ENCODE measurements at places on chromosomes 1 and 21. TPM values are rescaled to one million over a fixed set of nuclear protein-coding genes. Genes with fewer than 3 reads are reported as not detected.

DNA sequence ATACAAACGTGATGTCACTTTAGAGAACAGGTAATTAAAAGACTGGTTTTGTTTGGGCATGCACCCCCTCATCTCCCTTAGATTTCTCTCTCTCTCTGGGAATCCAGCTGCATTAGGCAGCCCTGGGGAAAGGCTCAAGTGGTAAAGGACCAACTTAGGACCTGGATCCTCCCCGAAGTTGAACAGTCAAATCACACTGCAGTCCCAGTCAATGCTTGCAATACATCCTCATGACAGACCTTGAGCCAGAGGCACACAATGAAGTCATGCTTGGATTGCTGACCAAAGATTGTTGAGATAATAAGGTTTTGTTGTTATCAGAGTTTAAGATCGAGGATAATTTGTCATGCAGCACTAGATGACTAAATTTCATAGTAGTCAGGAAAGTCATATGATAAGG is 1285.8 kb upstream of the NCAM2 start:
- no peaks in the 10 kb centered on the region for H3K4me1 ChIP-seq
- no peak for ATAC-seq
- H3K4me3 ChIP-seq, result no peak overlapping the region
- H3K36me3 ChIP-seq, result no peaks in the 10 kb centered on the region
- H3K27me3 ChIP-seq, result no peaks in the 10 kb centered on the region

DNA sequence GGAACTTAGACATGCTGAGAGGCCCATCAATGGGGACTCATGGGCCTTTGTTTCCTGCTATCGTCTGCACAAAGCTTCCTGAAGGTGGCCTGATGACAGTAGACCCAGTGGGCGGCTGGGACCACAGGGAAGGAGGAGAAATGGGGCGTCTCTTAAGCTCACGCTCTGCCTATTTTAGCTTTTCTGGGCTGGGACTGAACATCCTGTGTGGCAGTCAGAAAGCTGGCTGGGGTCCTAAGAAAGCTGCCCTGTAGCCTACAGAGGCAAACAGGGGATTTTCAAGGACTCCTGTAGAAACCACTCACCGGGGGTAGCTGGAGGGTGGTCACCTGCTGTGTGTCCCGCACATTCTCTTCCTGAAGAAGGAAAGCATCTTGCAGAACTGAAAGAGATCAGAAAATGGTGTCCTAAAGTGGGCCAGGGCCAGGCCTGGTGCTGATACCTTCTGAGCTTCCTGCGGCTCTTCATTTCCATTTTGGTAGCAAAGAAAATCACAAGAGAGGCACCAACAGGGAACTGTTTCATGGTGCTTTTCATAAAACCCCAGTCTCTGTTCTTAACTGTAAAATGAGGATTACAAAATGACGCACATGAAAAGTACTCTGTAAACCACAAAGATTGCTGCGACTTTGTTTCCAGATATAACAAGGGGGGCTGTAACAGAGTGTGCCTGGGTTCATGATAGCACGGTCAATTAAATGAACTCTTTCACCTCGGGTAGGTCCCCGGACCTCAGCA is 8.6 kb downstream of the ZNF496 start:
- H3K27ac ChIP-seq, result no peak overlapping the region
- peaks cover 5% of the 10 kb centered on the region for H3K4me1 ChIP-seq
- peak; percentile 69 for ATAC-seq
- H3K27me3 ChIP-seq, result no peaks in the 10 kb centered on the region
- H3K4me3 ChIP-seq, result peak overlapping the region; percentile 31

Gene CRABP2
- 4.4 TPM for total RNA-seq

GRCh38 chr1:234065794-234066447 is 161.4 kb downstream of the SLC35F3 start:
- no peaks in the 10 kb centered on the region for H3K36me3 ChIP-seq
- no peak overlapping the region for H3K4me3 ChIP-seq
- ATAC-seq, result peak; percentile 43
- no peak overlapping the region for H3K27ac ChIP-seq
- peaks cover 15% of the 10 kb centered on the region for H3K27me3 ChIP-seq
- H3K4me1 ChIP-seq, result no peaks in the 10 kb centered on the region

DNA sequence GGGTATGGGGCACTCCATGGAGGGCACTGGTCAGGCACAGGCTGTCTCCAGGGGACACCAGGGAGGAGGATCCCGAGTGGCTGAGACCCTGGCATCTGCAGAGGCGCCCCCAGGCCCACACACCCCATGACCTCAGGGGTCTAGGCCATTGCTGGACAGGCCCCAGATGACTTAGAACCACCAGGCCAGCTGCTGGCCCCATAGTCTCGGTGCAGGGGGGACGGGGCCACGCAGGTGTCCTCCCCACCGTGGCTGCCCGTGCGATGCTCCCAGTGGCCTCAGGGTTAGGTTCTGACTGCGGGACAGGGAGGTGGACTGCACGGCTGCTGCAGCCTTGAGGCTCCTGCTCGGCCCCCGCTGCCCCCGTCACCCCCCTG is 44.0 kb downstream of the MORN1 start:
- H3K27me3 ChIP-seq, result no peaks in the 10 kb centered on the region
- H3K36me3 ChIP-seq, result no peaks in the 10 kb centered on the region
- H3K4me1 ChIP-seq, result no peaks in the 10 kb centered on the region
- no peak for ATAC-seq
- H3K4me3 ChIP-seq, result no peak overlapping the region

DNA sequence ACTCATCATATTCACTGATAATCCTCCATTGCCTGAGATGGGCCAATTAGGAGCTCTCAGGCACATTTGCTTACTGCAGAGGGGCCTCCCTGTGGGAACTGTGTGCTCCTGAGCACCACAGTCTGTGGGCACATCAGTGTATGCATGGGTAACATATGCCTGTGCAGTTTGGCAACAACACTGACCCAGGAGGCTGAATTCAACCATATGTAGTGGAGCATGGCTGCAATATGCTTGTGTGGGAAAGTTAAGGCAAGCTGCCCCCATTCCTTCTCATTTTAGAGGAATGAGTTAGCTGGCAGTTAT is 11.8 kb upstream of the FMOD start:
- H3K27me3 ChIP-seq, result peaks cover 28% of the 10 kb centered on the region
- no peak for ATAC-seq
- H3K4me1 ChIP-seq, result no peaks in the 10 kb centered on the region
- H3K4me3 ChIP-seq, result no peak overlapping the region
- H3K36me3 ChIP-seq, result no peaks in the 10 kb centered on the region

DNA sequence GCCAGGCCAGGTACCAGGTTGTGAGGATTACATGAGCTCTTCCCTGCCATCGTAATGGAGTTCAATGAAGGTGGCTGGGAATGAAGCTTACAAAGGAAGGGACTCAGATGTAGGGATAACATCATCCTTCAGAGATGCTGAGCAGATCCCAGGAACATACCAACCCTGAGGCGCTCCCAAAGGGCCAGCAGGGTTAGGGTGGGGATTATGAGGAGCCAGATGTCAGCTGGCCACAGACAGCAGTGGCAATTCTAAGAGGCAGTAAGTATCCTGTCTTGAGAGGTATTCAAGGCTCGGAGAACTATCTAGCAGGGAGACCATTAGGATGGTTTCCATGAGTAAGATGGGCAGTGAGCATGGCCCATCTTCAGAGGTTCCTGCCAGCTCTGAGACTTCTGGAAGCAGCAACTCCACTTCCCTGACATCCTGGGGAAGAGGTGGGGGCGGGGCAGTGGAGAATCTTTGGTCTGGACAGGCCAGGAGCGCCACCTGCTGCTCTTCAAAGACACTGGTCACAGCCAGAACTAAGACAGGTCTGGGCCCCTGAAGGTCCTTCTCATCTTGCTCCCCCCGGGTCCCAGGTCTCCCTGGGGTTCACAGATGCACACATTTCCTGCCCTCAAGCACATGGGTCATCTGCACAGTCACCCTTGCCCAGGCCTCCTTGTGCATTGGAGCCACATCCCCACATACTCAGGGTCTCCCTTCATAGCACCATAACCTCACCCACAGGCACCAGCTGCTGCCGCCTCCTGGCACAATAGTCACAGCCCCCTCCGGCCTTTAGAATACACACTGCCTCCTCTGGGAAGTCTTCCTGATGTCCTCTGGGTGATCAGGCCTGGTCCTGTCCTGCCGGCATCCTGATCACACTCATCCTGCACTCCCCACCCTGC is 2.7 kb upstream of the SDC3 start:
- no peak overlapping the region for H3K4me3 ChIP-seq
- ATAC-seq, result peak; percentile 70
- peaks cover 6% of the 10 kb centered on the region for H3K36me3 ChIP-seq
- H3K27ac ChIP-seq, result no peak overlapping the region

Gene KIF14
- 24.4 TPM for total RNA-seq

GRCh38 chr21:32181457-32181856 is 97.4 kb downstream of the MIS18A start:
- no peaks in the 10 kb centered on the region for H3K4me1 ChIP-seq
- H3K27me3 ChIP-seq, result peaks cover 15% of the 10 kb centered on the region
- ATAC-seq, result no peak
- no peak overlapping the region for H3K27ac ChIP-seq
- no peak overlapping the region for H3K4me3 ChIP-seq

DNA sequence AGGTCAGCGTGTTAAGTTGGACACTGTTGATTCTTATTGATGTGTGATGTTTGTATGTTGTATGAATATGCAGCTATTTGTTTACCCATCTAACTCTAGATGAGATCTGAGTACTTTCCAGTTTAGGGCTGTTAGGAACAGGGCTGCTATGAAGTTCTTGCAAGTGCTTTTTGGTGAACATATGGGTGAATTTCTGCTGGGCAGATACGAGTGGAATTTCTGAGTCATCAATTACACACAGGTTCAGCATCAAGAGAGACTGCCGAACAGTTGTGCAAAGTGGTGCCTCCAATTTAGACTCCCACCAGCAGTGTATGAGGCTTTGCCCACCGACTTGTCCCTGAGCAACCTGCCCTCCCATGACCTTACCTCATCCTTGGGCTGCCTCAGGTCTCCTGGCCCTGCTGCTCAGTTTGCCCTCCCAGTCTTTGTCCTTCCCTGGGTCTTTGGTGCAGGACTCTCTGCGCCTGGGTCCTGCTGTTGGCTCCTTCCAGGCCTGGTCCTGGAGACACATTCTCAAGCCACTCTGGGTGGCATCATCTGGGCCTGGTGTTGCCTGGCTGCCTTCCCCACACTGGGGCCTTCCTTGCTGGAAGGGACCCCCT is 343.6 kb downstream of the PTPRU start:
- no peaks in the 10 kb centered on the region for H3K36me3 ChIP-seq
- no peaks in the 10 kb centered on the region for H3K4me1 ChIP-seq
- no peak overlapping the region for H3K27ac ChIP-seq
- no peak for ATAC-seq
- H3K4me3 ChIP-seq, result no peak overlapping the region

Gene ACTL8
- 0.28 TPM for total RNA-seq

Gene USP21
- total RNA-seq, result 28.6 TPM

DNA sequence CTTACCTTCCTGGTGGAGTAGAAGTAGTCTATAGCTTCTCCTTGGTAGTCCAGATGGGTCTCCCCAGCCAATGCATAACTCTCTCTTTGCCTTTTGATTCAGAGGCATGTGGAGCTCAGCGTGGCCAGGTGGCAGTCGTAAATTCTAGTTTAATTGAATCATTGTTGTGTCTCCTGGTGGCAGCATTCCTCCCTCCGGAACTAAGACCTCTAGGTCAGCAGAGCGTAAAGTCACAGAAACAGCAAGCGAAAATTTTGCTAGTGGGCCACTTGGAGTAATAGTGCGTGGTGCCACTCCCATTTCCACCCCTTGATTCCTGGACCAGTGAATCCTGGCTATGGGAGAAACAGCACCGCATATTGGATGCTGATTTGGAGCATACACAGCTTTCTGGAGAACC is 3.9 kb upstream of the TMPRSS2 start:
- H3K4me1 ChIP-seq, result no peaks in the 10 kb centered on the region
- peaks cover 6% of the 10 kb centered on the region for H3K27me3 ChIP-seq
- H3K36me3 ChIP-seq, result no peaks in the 10 kb centered on the region
- no peak overlapping the region for H3K4me3 ChIP-seq

DNA sequence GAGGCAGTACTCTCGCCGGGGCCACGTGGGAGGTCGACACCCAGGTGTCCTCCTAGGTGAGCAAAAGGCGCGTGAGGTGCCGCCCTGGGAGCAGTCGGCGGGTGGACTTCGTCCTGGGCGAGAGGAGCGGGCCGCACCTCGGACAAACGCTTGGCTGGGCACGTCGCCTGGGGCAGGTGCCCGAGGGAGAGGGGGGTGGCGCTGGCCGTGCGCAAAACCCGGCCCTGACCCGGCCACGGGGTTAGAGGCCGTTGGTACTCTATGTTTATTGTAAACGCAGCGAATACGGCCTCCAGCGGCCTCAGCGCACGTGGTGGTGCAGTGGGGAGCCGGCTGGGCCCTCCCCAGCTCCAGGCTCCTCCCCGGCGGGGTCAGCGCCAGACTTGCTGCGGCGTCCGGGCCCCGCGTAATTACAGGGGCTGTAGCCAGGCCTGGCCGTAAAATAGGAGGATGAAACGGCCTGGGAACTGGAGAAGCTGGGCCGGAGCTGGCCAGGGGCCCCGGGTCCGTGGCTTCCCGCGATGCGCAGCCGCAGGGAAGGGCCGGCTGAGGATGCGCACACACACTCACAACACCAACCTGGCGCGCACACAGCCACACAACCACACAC is 1.6 kb upstream of the EFNA1 start:
- peaks cover 16% of the 10 kb centered on the region for H3K4me1 ChIP-seq
- peaks cover 15% of the 10 kb centered on the region for H3K27me3 ChIP-seq
- ATAC-seq, result no peak
- H3K27ac ChIP-seq, result no peak overlapping the region

DNA sequence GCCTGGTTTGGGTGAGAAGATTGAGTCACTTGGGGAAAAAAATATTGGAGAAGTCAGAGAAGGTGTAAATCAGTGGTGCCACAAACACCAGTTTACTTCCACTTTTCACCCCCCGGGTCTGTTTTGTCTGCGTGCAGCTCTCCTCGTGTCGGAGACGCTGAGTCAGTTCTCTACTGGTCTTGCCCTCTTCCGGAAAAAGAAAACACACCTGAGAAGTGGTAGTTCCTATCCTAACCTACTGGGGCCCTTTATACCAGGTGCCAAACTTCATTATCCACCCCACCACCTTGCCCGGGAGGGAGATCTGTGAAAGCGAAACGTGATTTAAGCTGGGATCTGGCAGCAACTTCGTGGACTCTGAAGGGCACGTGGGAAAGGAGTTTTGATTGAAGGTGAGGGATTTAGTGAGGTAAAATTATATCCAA is 855 bp upstream of the IVNS1ABP start:
- H3K27ac ChIP-seq, result peak overlapping the region; percentile 100
- H3K27me3 ChIP-seq, result no peaks in the 10 kb centered on the region
- H3K36me3 ChIP-seq, result peaks cover 82% of the 10 kb centered on the region

DNA sequence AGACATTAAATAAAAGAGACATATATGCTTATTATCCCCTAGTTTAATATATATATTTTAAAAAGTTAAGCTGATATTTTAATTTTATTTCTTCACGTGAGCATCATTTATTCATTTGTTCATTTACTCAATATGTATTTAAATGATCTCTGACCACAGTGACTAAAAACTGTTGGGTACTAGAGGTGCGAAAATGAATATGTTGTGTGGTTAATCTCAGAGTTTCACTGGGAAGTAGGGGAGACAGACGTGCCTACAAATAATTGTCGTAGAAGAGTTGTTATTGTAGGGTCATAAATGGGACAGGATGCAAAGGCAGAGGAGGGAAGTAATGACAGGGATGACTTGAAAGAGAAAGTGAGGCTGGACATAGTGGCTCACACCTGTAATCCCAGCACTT is 213.0 kb upstream of the CACYBP start:
- H3K4me1 ChIP-seq, result peaks cover 10% of the 10 kb centered on the region
- H3K27ac ChIP-seq, result no peak overlapping the region
- ATAC-seq, result peak; percentile 84
- H3K4me3 ChIP-seq, result no peak overlapping the region
- no peaks in the 10 kb centered on the region for H3K36me3 ChIP-seq

Measured in activated T-helper 17 cell treated with anti-CD3 and anti-CD28 coated beads, Interleukin-2, amount 50 U/mL, for 72 hours (primary cell).